Caco-2 (cell line): ENCODE measurements at places on chromosomes 5 and 9. TPM values are rescaled to one million over a fixed set of nuclear protein-coding genes. Genes with fewer than 3 reads are reported as not detected.

Gene SPINK9
- not detected in 2 replicates for total RNA-seq

DNA sequence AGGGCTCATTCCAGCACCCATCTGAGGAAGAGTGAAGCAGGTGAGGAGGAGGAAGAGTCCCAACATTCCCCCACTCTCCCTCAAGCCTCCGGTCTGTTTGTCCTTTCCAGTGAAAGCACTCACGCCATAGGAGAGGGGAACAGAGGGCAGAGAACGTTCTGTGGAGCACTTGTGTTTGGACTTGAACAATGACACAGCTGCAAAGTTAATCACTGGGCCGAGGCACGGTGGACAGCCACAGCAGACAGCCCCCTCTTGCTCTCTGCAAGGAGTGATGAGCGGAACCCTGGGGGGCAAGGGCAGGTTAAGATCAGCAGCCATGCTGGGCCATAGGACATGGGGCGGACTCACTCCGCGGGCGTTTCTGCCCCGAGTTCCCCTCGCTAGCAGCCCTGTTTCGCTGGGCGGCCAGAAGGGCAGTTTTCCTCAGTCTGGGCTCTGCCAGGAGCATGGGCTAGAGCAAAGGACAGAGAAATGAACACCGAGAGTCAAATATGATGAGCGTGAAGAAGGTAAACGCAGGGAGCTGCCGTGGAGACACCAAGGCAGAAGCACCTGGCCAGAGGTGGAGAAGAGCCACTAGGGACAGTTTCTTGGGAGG lies 185.7 kb downstream of the GAPVD1 start:
- no peaks in the 10 kb centered on the region for H3K27me3 ChIP-seq
- DNase-seq: no peak
- H3K4me3 ChIP-seq: no peak overlapping the region

Gene RANBP17
- total RNA-seq: 28.2 and 31.8 TPM in 2 replicates

Gene NDOR1
- 29.0 and 31.8 TPM in 2 replicates for total RNA-seq

GRCh38 chr5:168059131-168059530 lies 232.3 kb upstream of the WWC1 start:
- H3K27me3 ChIP-seq: no peaks in the 10 kb centered on the region
- no peaks in the 10 kb centered on the region for H3K36me3 ChIP-seq
- H3K27ac ChIP-seq: no peak overlapping the region
- no peak overlapping the region for H3K4me3 ChIP-seq
- no peaks in the 10 kb centered on the region for H3K4me1 ChIP-seq

DNA sequence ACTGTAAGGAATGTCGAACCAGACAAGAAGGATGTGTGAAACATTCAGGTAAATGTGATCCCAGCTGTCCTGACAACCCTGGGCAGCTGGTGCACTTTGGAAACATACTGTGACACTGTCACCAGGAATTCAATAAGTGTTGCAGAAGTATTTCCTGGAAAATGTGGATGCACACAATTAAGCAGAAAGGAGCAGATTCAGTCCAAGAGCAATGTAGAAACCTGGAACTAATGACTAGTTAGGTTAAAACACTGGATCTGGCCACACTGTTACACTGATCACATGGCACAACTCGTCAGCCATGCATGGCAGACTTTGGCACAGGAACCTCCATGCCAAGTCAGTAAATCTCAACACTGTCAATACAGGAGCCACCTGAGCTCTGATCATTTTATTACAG lies 109.0 kb downstream of the FAM174A start:
- no peaks in the 10 kb centered on the region for H3K36me3 ChIP-seq
- H3K27ac ChIP-seq: no peak overlapping the region
- H3K4me3 ChIP-seq: no peak overlapping the region
- no peak for DNase-seq
- no peaks in the 10 kb centered on the region for H3K27me3 ChIP-seq
- no peaks in the 10 kb centered on the region for H3K4me1 ChIP-seq

DNA sequence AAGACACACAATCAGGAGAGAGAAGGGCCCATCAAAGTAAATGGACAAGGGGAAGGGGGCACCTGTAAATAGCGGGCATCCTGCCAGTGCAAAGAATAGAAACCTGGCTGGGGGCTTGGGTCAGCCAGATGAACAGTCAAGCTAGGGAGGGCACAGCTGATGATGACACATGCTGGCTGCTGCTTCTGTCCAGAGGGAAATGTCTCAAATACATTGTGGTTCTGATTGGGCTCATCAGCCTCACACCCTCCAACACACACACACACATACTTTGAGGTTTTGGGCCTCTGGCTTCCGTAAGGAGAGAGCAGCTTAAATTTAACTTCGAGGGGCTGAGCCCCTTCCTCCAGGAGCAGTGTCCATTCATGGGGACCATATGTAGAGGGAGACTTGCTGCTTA lies 27.6 kb upstream of the SPATA31E1 start:
- no peak for DNase-seq
- no peaks in the 10 kb centered on the region for H3K36me3 ChIP-seq
- no peaks in the 10 kb centered on the region for H3K4me1 ChIP-seq
- H3K4me3 ChIP-seq: no peak overlapping the region
- H3K27ac ChIP-seq: no peak overlapping the region

DNA sequence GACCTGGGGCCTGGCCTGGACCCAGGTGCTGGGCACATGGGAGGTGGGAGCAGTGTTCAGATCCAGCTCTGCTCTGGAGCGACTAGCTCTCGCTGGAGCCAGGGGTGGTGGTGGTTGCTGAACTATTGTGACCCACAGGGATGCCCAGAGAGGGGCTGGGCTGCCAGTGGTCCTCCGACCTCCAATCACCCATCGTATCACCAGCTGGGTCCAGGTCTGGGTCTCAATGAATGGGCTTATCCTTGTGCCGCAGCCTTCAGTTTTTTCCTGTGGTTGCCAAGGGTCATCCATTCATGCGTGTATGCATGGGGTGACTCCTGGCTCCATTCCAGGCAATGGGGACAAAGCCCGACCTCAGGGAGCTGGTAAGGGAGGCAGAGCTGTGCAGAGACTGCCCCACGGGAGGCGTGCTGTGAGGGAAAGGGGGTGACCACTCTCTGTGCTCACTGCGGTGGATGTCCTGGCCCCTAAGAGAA lies 68.6 kb upstream of the RNF130 start:
- H3K36me3 ChIP-seq: no peaks in the 10 kb centered on the region
- DNase-seq: no peak
- H3K4me3 ChIP-seq: no peak overlapping the region

- no peak for DNase-seq
- H3K4me1 ChIP-seq: no peaks in the 10 kb centered on the region
- no peaks in the 10 kb centered on the region for H3K36me3 ChIP-seq
These were observed 377.4 kb downstream of the PDE4D start for GRCh38 chr5:59516161-59516560.

GRCh38 chr5:110031402-110032140 lies 341.8 kb downstream of the MAN2A1 start:
- H3K27ac ChIP-seq: no peak overlapping the region
- no peaks in the 10 kb centered on the region for H3K27me3 ChIP-seq

- H3K36me3 ChIP-seq: no peaks in the 10 kb centered on the region
- H3K27ac ChIP-seq: no peak overlapping the region
- no peak for DNase-seq
- no peaks in the 10 kb centered on the region for H3K4me1 ChIP-seq
- H3K27me3 ChIP-seq: no peaks in the 10 kb centered on the region
These were observed 103.5 kb downstream of the SNX18 start for GRCh38 chr5:54621048-54621447.

DNA sequence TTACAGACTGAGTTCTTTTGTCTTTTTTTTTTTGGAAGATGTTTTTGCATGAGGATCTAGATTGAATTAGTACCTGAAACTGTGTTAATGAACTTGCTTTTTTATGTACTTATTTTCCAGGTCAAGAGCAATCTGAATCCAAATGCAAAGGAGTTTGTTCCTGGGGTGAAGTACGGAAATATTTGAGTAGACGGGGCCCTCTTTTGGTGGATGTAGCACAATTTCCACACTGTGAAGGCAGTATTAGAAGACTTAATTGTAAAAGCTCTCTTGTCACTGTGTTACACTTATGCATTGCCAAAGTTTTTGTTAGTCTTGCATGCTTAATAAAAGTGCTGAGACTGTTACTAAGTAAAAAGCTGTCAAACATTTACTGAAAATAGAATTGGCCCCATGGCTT lies 14.5 kb downstream of the SLC23A1 start:
- H3K27me3 ChIP-seq: no peaks in the 10 kb centered on the region
- H3K4me3 ChIP-seq: no peak overlapping the region
- no peak overlapping the region for H3K27ac ChIP-seq
- no peaks in the 10 kb centered on the region for H3K4me1 ChIP-seq
- 0 out of 2 replicates have a peak, but pooled peaks cover 1% of the 10 kb centered on the region for H3K36me3 ChIP-seq
- DNase-seq: no peak

DNA sequence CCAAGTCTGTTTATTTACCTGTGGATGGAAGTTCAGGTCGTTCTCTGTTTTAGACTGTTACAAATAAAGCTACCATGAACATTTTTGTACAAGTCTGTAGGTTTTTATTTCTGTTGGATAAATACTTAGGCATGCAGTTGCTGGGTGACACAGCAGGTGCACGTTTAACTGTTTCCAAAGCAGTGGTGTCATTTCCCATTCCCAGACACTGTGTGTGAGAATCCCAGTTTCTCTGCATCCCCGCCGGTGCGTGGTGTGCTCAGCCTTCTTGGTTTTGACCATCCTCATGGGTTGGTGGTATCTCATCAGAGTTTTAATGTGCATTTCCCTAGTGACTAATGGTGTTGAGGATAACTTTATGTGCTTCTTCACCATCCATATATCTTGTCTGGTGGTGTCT lies 27.2 kb downstream of the AHRR start:
- no peaks in the 10 kb centered on the region for H3K36me3 ChIP-seq
- no peaks in the 10 kb centered on the region for H3K27me3 ChIP-seq
- DNase-seq: no peak
- H3K27ac ChIP-seq: no peak overlapping the region
- no peak overlapping the region for H3K4me3 ChIP-seq
- no peaks in the 10 kb centered on the region for H3K4me1 ChIP-seq

Gene ARL14EPL
- not detected in 2 replicates for total RNA-seq

GRCh38 chr9:74414325-74414724 lies 82.8 kb upstream of the RORB start:
- no peak for DNase-seq
- H3K27ac ChIP-seq: no peak overlapping the region
- H3K4me3 ChIP-seq: no peak overlapping the region
- no peaks in the 10 kb centered on the region for H3K36me3 ChIP-seq

Gene LPAR1
- total RNA-seq: 19.8 and 20.3 TPM in 2 replicates

GRCh38 chr5:157528036-157528632 lies 47.4 kb downstream of the ADAM19 start:
- no peaks in the 10 kb centered on the region; the same call in 1 of the 2 replicates for H3K36me3 ChIP-seq
- H3K4me1 ChIP-seq: no peaks in the 10 kb centered on the region

DNA sequence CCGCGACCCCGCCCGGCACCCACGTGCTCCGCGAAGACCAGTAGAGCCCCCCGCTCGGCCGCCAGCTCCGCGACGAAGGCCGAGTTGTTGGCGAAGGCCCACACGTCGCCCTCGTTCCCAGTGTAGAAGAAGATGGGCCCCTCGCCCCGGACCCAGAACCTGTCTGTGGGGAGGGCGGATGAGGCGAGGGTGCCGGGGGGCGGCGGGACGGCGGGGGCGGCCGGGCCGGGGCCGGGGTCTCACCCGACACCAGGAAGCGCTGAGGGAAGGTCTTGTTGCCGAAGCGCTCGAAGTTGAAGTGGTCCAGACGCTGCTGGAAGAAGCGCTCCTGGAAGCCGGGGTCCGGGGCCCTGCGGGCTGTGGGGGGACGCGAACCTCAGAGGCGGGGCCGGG lies 317 bp downstream of the DPP7 start:
- peaks cover 29% of the 10 kb centered on the region for H3K4me1 ChIP-seq
- no peaks in the 10 kb centered on the region for H3K27me3 ChIP-seq
- no peaks in the 10 kb centered on the region; the same call in 1 of the 2 replicates for H3K36me3 ChIP-seq

DNA sequence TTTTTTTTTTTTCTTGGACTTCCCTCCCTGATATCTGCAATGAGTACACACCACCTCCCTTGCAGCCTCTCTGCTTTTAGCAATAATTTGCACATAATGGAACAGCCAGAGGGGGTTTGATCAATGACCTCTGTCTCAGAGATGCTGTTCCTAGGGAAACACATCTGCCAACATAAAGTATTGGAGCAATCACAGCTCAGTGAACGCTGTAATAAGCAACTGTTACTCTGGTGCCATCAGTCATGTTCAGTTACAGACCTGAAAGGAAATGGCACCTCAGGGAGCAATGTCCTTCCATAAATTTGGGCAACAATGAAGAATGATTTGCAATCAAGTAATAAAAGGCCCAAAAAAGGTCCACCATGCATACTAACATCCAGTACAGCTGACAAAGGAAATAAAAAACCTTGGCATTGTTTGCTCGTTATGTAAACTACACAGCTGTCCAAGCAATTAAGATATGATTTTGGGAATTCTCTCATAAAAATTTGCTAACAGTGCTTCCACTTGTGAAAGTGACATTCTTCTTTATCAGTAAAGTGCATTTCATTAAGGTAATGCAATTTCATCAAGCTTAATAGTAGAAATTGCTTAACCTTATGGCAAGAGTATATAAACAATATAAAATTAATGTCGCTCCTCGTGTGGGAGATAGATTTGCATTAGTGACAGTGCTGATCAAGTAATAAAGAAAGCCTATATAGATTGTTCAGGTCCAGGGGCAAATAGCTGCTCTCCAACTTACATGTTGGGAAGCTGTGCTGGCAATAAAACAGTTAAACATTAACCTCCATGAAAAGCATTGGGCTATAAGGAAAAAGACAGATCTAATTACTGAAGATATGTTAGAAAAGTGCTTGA lies 167.8 kb downstream of the RASEF start:
- H3K27ac ChIP-seq: no peak overlapping the region
- no peaks in the 10 kb centered on the region for H3K27me3 ChIP-seq
- no peaks in the 10 kb centered on the region for H3K36me3 ChIP-seq
- DNase-seq: no peak

DNA sequence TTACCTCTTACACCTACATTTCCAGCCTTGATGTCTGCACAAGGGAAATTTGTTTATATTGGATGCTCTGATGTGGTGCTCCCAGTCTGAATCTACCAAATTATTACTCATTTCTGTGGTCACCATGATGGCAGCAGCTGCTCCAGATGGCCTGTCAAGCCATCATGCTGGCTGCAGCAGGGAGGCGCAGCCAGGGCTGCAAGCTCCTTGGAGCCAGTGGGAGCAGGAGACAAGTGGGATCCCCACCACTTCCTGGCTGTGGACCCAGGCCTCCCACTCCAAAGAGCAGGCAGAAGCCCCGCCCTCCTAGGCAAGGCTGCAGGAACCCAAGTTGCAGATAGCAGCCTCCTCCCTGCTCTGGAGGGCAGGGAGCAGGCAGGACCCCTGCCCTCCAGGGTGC lies 241.1 kb upstream of the ATP10B start:
- no peaks in the 10 kb centered on the region for H3K36me3 ChIP-seq
- no peaks in the 10 kb centered on the region for H3K27me3 ChIP-seq
- no peak overlapping the region for H3K27ac ChIP-seq
- H3K4me1 ChIP-seq: no peaks in the 10 kb centered on the region; the same call in 1 of the 2 replicates
- DNase-seq: no peak

GRCh38 chr9:93681269-93682154 lies 105.1 kb downstream of the PHF2 start:
- no peaks in the 10 kb centered on the region for H3K4me1 ChIP-seq
- no peaks in the 10 kb centered on the region for H3K36me3 ChIP-seq
- peak overlapping the region; percentile 15 for H3K27ac ChIP-seq
- H3K27me3 ChIP-seq: no peaks in the 10 kb centered on the region
- peak; percentile 31 for DNase-seq

Gene GRXCR2
- total RNA-seq: 0.16 TPM in 1 of 2 replicates, not detected in the other
